H4 (cell line): ENCODE measurements at places on chromosomes 3 and 15.
A peak's percentile ranks its signal among the peaks of the same experiment; 100 is the strongest.

GRCh38 chr15:75038231-75038630, 14.8 kb downstream of the PPCDC start:
- no peak for DNase-seq

DNA sequence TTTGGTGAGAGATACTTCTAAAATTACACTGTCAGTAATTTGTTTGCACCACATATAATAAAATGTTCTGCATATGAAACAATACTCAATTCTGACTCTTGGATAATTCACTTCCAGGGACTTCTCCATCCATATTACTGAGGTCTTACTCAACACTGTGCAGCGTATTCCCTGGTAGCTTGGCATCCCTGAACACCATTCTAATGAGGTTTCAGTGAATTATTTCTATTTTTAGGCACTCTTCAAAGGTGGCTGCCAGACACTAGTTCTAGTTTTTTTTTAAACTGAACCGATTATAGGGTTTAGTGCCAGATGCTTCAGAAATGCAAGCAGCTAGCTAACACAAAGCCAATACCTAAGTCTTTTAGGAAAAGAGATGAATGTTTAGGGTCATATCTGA, 283.3 kb downstream of the FEZF2 start:
- DNase-seq = no peak

- DNase-seq = no peak
Measured at GRCh38 chr3:129985113-129985512, 10.6 kb downstream of the TRH start.

DNA sequence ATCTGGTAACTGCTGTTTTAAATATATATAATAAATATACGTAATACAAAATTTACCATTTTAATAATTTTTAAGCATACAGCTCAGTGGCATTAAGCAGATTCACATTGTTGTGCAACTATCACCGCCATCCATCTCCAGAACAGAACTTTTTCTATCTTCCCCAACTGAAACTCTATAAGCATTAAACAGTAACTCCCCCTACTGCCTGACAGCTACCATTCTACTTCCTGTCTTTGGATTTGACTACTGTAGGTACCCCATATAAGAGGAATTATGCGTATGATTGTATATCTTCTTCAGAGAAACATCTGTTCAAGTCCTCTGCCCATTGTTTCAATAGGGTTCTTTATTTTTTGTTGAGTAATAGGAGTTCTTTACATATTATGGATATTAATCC, 36.8 kb downstream of the EID1 start:
- no peak for DNase-seq

DNA sequence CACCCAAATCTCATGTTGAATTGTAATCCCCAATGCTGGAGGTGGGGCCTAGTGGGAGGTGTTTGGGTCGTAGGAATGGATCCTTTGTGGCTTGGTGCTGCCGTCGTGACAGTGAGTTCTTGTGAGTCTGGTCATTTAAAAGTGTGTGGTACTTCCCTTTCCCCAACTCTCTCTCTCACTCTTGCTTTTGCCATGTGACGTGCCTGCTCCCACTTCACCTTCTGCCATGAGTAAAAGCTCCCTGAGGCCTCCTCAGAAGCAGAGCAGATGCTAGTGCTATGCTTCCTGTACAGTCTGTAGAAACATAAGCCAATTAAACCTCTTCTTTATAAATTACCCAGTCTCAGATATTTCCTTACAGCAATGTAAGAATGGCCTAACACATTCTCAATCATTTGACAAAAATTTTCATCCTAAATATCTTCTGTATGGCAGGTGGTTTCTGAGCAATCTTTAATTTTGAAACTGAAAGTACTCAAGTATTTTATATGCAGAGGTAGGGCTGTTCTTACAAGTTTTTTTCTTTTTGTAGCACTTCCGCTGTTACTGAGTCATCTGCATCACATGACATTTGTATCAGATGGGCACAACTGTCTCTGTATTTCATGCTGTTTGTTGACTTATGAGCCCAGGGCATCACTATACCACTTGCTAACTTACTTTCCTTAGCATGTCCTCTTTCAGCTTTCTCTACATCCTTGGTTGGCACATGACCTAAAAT, 8.8 kb downstream of the RPL39L start:
- peak; percentile 82 for DNase-seq

DNA sequence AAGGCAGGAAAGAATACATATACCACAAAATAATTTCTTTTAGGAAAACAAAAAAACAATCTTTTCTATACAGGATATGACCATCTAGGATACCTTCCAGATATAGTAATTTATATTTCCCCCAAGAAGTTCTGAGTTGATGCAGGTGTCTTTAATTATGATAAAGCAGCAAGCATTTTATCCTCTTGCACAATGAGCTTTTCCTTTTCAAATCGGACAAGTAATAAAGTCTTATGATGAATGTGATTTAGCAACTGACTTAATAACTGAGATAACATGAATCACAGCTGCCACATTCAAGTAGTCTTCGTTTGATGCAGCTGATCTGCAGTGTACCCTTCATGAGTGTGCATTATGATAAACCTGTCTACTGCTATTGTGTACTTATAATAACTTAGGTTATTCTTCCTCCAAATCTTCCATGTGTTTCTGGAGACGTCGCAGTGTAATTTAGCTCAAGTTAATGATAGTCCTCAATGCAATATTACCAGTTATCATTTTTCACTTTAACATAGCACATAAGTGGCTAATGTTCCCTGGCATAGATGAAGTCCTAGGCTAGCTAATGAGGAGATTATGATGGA, 260.3 kb upstream of the MRPL3 start:
- no peak for DNase-seq

GRCh38 chr3:32626631-32627030, 56.0 kb upstream of the DYNC1LI1 start:
- DNase-seq = no peak

- DNase-seq = no peak
Measured at GRCh38 chr3:53482227-53482626, 12.2 kb upstream of the CACNA1D start.

DNA sequence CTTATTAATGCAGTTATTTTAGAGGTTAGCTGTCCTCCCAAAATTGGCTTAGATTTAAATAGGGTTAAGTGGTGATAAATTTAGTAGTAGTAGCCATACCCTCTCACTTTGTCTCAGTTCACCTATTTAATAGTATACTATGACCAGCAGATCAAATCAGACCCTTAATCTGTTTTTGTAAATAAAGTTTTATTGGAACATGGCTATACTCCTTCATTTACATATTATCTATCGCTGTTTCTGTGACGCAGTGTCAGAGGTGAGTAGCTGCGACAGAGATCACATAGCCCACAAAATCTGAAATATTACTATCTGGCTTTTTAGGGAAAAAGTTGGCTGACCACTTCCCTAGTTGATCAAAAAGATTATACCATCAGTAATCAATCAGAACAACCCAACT, 113.2 kb downstream of the FILIP1L start:
- no peak for DNase-seq

GRCh38 chr3:19888428-19889152, 45.4 kb downstream of the EFHB start:
- no peak for DNase-seq

DNA sequence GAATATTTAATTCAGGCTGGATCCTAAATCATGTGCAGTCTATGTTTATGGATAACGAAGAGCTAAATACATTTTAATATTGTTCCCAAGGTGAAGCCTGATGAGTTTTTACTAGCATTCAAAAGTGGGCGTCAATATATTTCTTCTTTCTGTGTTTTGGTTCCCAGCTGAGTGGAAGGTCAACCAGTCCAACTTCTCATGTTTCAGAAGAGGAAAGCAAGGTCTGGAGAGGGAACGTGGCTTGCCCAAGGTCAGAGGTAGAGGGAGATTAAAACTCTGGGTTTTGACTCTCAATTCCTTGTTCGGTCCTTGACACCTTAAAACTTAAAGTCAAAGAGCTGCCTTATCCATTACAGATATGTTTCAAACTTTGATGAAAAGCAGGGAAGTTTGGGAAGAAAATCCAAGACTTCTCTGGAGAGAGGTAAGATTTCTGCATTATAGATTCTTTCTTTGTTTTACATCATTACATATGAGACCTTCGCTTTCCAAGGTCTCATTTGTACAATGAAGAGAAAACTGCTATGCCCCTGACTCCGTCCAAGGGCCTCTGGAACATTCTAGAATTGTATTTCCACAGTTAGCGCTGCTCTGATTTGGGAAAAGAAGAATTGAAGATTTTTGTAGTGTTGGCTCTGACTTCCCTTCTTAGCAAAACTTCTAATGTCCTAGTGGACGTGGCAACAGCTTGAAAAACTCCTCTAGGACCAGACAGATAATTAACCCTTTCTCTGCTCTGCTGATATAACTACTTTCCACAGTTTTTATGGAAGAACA, 57.7 kb upstream of the HES1 start:
- DNase-seq = no peak

GRCh38 chr3:13544293-13544831, 4.6 kb upstream of the FBLN2 start:
- DNase-seq = peak; percentile 70

DNA sequence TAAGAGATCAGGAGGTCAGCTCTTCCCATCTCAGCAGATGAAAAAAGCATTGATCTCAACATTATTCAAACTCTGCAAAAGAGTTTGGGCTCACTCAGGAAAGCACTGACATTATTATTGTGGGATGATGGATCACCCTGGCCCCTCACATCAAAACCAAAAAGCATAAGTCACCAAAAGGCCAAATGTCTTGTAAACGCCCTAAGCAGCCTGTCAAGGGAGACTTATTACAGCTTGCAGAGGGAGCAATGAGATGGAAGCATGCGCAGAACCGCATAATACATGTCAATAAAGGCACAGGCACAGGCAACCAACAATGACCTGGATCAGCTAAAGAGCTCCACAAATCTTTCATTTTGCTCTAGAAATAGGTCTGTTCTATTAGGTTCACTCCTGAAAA, 4.6 kb downstream of the FSIP1 start:
- DNase-seq = no peak

- peak; percentile 50 for DNase-seq
Measured at GRCh38 chr15:35289024-35289617, 204.0 kb upstream of the NANOGP8 start.

- DNase-seq = no peak
Measured at GRCh38 chr3:162743091-162743490, 1246.5 kb downstream of the OTOL1 start.
